Transverse colon (tissue), 4 donors: ENCODE measurements at places on chromosomes 13 and 19.

DNA sequence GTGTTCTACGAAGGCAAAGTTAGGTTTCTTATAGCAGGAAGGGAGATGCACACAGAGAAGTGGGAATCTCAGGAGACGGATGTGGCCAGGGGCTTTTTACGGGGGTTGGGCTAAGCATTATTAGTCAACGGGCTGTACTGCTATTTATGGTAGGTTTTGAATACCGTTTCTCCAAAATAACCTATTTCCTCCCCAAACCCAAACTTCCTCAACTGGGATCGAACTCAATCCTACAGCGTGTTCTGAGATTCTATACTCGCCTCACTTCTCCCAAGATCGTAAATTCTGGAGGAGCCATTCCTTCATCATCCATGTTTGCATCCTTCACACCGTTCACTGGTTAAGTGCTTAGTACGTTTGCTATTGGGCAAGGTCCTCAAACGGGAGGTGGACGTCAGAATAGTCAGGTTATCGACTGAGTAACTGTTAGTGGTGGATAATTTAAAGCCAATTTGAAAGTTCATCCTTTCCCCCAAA, 1.2 kb upstream of the TRIM13 start:
- DNase-seq = no peak

- DNase-seq = no peak
Measured at GRCh38 chr13:93356469-93356868, 129.9 kb downstream of the GPC6 start.

DNA sequence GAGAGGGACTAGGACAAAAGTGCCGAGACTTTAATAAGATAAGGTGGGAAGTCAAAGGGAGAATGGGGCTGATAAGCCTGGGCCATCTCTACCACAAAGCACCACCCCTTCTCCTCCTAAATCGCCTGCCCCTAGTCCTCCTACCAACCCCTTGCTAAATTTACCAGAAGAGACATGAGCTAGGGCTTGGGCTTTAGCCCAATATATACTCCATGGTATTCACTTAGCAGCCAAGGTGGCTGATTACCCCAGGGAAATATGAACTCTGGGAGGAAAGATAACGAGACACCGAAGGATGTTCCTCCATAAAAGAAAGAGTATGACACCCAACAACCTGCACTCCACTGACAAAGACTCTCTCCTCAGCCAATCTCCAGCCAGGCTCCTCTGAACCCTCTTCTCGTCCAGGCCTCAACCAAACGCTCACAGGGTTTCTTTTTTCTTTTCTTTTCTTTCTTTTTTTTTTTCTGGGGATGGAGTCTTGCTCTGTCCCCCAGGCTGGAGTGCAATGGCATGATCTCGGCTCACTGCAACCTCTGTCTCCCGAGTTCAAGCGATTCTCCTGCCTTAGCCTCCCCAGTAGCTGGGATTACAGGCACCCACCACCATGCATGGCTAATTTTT, 610.2 kb downstream of the UQCRFS1 start:
- DNase-seq = no peak

GRCh38 chr13:51758691-51759090, 45.3 kb downstream of the DHRS12 start:
- no peak for DNase-seq

- DNase-seq = no peak
Measured at GRCh38 chr13:24192811-24193162, 32.3 kb downstream of the SPATA13 start.

GRCh38 chr19:51131780-51132680, 7.3 kb downstream of the SIGLEC9 start:
- DNase-seq = peak; percentile 31

DNA sequence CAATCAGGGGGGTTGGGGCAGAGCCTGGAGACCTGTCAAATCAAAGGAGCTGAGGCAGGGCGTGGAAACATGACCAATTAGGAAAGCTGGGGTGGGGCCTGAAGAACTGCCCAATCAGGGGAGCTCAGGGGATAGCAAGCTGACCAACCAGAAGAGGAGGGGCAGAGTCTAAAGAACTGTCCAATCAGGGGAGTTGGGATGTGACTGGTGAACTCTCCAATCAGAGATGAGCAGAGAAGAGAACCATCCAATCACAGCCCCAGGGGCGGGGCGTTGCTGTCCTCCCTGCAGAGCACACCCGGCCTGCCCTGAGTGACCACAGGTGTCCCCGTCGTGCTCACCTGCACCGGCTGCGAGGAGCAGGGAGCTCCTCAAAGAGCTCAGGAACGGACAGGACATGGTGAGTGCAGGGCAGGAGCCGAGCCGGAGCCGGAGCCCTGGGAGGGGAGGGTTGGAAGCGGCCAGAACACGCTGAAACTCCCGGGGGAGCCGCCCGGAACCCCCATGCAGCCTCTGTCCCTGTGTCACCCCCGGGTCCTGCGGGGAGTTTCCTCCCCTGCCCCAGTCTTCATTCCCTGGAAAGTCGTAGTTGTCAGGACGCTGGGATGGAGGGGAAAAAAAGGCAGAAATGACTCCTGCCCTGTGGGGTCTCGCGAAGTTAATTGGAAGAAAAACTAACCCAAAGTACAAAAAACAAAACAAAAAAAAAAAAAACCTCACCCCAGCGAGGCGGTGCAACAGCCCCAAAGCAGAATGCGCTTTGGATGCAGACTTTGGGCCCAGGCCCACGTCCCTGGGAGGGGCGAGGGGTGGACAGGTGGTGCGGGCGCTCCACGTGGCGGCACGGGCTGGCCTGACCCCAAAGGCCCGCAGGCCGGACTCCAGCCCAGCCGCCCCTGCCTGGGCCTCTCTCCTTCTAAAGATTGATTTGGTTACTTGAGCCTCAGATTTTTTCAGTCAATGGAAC, at the start of gene ZNF556:
Gene ZNF556, plus strand, starts transcription at position 311 of the 967 bp plus-strand sequence. Its CDS starts 87 bp downstream, at position 398.
- DNase-seq = no peak

GRCh38 chr19:14103310-14103709, 12.8 kb upstream of the SAMD1 start:
- no peak for DNase-seq
